ENCODE measurements at places on chromosomes 5 and 9. TPM values are rescaled to one million over a fixed set of nuclear protein-coding genes. Genes with fewer than 3 reads are reported as not detected.

GABRA6 gene
- total RNA-seq: not detected

DNA sequence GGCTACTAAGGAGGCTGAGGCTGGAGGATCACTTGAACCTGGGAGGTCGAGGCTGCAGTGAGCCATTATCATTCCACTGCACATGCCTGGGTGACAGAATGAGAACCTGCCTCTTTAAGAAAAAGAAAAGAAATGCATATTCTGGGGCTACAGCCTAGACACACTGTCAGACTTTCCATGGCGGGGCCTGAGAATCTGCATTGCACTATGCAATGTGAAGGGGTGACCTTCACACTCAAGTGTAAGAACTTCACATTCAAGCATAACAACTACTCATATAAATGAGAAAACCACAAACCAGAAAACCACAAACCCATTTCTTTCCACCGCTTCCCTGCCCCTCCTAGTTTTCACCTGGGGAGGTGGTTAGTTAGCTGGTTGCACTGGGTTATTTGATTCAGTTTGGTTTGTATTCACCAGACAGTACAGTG lies 18.0 kb upstream of the FBP2 start:
- no peak overlapping the region for H3K4me3 ChIP-seq
- no peaks in the 10 kb centered on the region for H3K36me3 ChIP-seq
- H3K27ac ChIP-seq: no peak overlapping the region
- H3K4me1 ChIP-seq: peaks cover 21% of the 10 kb centered on the region
- DNase-seq: no peak

GRCh38 chr5:1815881-1816292 lies 14.7 kb downstream of the NDUFS6 start:
- H3K4me1 ChIP-seq: no peaks in the 10 kb centered on the region
- H3K36me3 ChIP-seq: no peaks in the 10 kb centered on the region
- H3K27ac ChIP-seq: no peak overlapping the region

GRCh38 chr5:97162045-97162444 lies 19.6 kb upstream of the LIX1 start:
- no peaks in the 10 kb centered on the region for H3K27me3 ChIP-seq
- no peak overlapping the region for H3K27ac ChIP-seq
- H3K4me1 ChIP-seq: peaks cover 15% of the 10 kb centered on the region
- DNase-seq: peak; percentile 85
- H3K4me3 ChIP-seq: no peak overlapping the region
- H3K36me3 ChIP-seq: peaks cover 6% of the 10 kb centered on the region

HEMGN gene
- not detected for total RNA-seq

DNA sequence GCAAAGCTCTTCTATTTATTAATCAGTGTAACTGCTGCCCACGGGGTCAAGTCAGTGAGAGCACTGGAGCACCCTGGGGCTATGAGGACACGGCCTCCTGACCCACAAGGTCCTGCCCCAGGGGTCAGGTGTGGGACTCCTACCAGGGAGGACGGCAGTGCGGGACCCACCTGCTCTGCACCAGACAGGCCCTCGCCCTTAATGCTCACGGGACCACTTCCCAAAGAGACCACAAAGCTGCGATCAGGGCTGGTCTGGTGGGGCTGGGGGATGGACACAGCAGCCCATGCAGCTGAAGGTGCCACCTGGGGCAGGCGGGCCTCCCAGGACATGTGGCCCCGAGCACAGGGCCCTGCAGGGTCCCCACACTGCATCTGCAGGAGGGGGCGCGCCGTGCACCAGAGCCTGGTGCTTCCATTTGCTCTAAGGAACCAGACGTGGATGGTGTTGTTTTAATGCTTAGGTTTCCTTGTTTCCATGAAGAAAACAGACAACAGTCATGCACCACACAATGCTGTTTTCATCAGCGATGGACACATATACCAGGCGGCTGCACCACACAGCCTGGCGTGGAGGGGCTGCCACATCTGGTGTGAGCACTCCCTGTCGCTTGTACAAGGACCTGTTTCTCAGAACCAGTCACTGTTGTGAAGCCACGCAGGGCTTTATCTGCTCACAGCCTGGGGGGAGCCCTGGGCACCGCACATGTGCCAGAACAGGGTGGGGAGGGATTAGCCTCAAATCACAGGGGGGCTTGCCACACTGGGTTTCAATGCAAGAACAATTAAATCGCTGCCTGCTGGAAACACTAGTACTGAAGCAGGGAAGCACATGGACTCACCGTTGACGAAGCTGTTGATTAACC lies 22.6 kb downstream of the CLPTM1L start:
- H3K27ac ChIP-seq: no peak overlapping the region
- H3K4me1 ChIP-seq: peaks cover 2% of the 10 kb centered on the region
- no peak overlapping the region for H3K4me3 ChIP-seq

PCDHA10 gene
- 13.8 TPM for total RNA-seq

CATSPER3 gene
- not detected for total RNA-seq

VLDLR gene
- total RNA-seq: 22.5 TPM

DNA sequence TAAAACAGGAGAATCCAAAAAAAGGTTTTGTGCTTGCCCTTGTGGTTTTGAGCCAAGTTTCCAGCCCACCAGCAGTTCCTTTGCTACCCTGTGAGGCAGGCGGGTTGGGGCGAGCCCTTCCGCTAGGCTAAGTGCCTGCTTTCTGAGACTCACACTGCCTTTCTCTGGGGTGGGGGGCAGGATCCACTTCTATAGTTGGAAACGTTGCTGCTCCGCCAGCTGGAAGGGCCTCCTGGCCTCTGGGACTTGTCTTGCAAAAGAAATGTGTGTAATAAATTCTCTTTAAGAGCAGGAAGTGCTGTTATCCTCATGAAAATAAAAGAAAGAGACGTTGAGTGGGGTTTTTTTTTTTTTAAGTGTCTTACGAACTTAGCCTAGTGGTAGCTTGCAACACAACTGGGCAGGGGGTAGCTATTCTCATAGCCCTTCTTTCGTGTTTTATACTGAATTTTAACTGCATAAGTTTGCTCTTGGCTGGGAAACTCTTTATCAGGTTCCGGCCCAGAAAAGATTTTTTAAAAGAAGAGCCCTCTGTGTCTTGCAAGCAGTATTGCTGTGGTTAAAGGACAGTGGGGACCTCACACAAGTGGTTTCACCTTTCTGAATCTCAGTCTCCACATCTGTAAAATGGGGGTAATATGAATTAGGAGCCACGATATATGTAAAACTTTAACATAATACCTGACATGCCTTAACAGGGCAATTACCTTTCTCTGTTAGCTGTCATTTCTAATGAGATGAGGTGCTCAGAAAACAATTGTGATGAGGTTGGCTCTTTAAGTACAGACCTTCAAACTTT lies 19.8 kb downstream of the JADE2 start:
- no peaks in the 10 kb centered on the region for H3K4me1 ChIP-seq
- H3K27ac ChIP-seq: no peak overlapping the region
- H3K4me3 ChIP-seq: no peak overlapping the region
- H3K27me3 ChIP-seq: no peaks in the 10 kb centered on the region

GRCh38 chr9:97504381-97505216 lies 3.1 kb downstream of the TMOD1 start:
- peaks cover 12% of the 10 kb centered on the region for H3K4me1 ChIP-seq
- no peak overlapping the region for H3K4me3 ChIP-seq
- peaks cover 71% of the 10 kb centered on the region for H3K27me3 ChIP-seq
- no peaks in the 10 kb centered on the region for H3K36me3 ChIP-seq
- no peak overlapping the region for H3K27ac ChIP-seq
- no peak for DNase-seq

- H3K4me3 ChIP-seq: no peak overlapping the region
- H3K27me3 ChIP-seq: no peaks in the 10 kb centered on the region
- H3K36me3 ChIP-seq: no peaks in the 10 kb centered on the region
- no peak for DNase-seq
These were observed 13.6 kb downstream of the TERT start for GRCh38 chr5:1281038-1281882.

DNA sequence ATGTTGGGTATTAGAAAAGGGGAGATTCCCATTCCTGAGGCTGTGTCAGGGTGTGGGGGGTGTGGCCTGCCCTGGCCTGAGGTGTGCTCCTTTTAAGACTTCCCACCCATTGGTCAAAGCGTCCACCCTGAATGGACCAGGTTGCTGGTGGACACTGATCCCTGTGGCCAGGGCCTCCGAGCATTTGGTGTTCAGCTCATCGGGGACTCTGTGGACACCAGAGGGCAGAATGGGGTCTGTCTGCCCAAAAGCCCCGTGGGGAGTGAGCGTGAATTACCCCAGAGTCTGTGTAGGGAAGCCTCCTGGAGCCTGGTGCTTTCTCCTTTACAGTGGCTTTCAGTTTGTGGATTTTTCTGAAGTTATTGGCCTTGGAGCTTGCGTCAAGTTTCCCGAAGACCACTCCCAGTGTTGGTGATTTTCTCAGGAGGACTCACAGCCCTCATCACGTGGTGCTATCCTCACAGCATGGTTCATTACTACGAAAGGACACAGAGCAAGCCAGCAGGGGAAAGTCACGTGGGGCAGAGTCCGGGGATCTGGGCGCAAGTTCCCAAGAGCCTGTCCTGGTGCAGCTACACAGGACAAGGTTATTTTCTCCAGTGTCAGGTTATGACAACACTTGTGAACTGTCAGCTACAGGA lies 55.5 kb downstream of the TENT4A start:
- no peak for DNase-seq
- no peak overlapping the region for H3K27ac ChIP-seq
- H3K4me1 ChIP-seq: no peaks in the 10 kb centered on the region
- H3K36me3 ChIP-seq: no peaks in the 10 kb centered on the region
- no peak overlapping the region for H3K4me3 ChIP-seq

HAPLN1 gene
- total RNA-seq: 49.7 TPM

DNA sequence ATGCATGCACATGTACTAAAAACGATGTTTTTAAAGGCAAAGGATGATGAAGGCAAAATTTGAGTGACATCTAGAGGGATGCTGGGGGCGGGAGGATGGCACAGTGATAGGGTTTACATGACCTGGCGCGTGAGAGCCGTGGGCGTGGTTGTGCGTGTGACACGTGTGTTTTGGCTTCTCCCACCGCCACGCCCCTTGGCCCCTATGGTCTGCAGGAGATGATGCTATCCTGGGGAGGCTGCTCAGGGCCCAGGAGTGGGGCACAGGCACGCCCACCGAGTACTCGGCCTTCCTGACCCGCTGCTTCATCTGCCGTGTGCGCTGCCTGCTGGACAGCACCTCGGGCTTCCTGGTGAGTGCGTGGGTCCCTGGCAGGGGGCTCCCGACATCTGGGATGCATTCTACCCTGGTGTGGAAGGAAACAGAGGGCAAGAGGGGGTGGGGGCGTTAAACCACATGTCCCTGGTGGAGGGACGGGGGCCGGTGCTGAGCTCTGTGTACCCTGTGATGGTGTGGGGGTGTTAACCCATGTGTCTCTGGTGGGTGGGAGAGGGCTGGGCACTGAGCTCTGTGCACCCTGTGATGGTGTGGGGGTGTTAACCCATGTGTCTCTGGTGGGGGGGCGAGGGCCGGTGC lies 19.2 kb upstream of the EXOC3 start:
- H3K4me1 ChIP-seq: no peaks in the 10 kb centered on the region
- no peaks in the 10 kb centered on the region for H3K27me3 ChIP-seq
- no peak overlapping the region for H3K4me3 ChIP-seq
- H3K36me3 ChIP-seq: no peaks in the 10 kb centered on the region
- no peak for DNase-seq

GRCh38 chr5:163245584-163245983 lies 191.8 kb upstream of the CCNG1 start:
- no peaks in the 10 kb centered on the region for H3K36me3 ChIP-seq
- no peak for DNase-seq
- H3K4me1 ChIP-seq: no peaks in the 10 kb centered on the region
- H3K4me3 ChIP-seq: no peak overlapping the region
- H3K27ac ChIP-seq: no peak overlapping the region

DNA sequence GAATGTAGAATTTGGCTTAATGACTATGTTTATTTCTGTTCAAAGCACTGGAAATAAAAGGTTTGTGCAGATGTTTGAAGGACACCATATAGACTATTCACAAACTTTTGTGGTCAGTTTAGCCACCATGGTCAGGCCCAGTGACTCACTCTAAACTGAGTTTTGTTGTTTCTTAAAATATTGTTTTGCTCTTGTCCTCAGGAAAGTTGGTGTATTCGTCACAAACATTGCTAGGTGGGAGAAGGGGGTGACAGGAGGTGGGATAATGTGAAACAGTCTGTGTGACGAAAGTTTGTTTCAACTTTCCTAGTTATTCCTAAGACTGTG lies 35.0 kb upstream of the LIFR start:
- no peaks in the 10 kb centered on the region for H3K36me3 ChIP-seq
- no peaks in the 10 kb centered on the region for H3K27me3 ChIP-seq
- DNase-seq: no peak
- no peak overlapping the region for H3K27ac ChIP-seq
- H3K4me1 ChIP-seq: no peaks in the 10 kb centered on the region
- H3K4me3 ChIP-seq: no peak overlapping the region

GRCh38 chr5:9126490-9126889 lies 419.4 kb downstream of the SEMA5A start:
- no peaks in the 10 kb centered on the region for H3K4me1 ChIP-seq
- no peaks in the 10 kb centered on the region for H3K27me3 ChIP-seq
- DNase-seq: no peak
- H3K27ac ChIP-seq: no peak overlapping the region
- no peaks in the 10 kb centered on the region for H3K36me3 ChIP-seq
- no peak overlapping the region for H3K4me3 ChIP-seq

GRCh38 chr5:168881427-168882149 lies 302.4 kb upstream of the PANK3 start:
- peak overlapping the region; percentile 47 for H3K27ac ChIP-seq
- no peak overlapping the region for H3K4me3 ChIP-seq
- DNase-seq: peak; percentile 60
- peaks cover 65% of the 10 kb centered on the region for H3K4me1 ChIP-seq

GPR150 gene
- not detected for total RNA-seq

SLCO4C1 gene
- total RNA-seq: 20.5 TPM

DNA sequence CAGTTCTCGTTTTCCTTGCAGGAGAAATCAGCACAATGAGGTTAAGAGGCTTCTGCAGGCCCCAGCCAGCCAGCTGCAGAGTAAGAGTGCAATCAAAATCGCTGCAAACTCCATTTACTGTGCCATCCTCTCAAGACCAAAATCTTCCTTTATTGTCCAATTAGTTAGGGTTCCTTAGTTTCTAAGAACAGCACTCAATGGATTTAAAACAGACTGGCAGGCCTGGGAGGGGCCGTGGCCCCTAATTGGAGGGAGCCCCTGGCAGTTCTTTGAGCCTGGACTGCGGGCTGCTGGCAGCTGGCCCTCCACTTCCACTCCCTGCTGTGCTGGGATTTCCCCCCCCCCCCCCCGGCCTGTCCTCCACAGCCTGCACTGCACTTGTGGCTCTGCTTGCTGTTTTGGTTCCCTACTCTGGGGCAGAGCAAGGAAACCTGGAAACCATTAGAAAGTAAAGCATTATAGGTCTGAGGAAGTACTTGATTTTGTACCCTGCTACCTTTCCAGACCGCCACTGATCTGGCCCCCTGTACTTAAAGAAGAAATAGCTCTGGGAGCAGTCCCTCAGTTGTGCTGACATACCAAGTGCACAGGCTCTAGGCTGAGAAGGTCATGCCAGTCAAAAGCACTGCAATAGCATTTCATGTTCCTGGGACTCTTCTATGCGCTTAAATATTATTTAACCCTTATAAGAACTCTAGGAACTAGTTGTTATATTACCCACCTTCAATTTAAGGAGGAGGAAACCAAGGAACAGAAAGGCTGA lies 129.0 kb downstream of the APBA1 start:
- no peak overlapping the region for H3K27ac ChIP-seq
- H3K36me3 ChIP-seq: no peaks in the 10 kb centered on the region
- DNase-seq: no peak
- no peaks in the 10 kb centered on the region for H3K27me3 ChIP-seq
- no peak overlapping the region for H3K4me3 ChIP-seq
